NCI-H1092 treated with DMSO at 0.1 percent for 48 hours (cell line): ENCODE measurements at places on chromosomes 12 and 14.

GRCh38 chr12:116172224-116172849, 105.2 kb downstream of the MED13L start:
- DNase-seq, result no peak

GRCh38 chr12:93793983-93794382, 116.8 kb downstream of the CRADD start:
- no peak for DNase-seq

- DNase-seq, result no peak
Measured at GRCh38 chr12:26157001-26157400, 32.2 kb upstream of the BHLHE41 start.

DNA sequence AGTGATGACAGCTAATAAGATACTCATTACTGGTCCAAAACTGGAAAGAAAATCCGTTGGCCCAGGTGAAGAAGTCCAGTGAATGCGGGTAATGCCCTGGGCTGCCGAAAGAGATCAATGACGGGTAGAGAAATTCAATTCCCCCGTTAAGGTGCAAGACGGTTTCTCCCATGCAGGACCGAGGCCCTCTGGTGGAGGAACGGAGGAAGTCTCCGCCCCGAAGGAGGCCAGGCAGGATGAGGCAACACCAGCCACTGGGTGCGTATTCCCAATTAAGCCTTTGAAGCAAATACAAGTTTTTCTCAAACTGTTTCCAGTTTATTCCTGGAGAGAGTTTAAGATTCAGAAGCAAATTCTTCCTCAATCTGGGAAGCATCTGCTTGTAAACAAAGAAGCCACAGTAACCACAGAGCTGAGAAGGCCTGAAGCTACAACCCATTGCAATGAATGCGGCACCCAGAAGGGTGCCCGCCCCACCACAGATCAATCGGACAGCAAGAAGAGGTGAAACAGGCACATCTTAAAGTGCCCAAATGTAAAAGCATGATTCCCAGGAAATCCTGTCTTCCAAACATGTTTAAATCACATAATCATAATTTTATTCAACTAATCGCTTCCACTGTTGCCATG, 118.5 kb downstream of the TTC7B start:
- DNase-seq, result peak; percentile 84

GRCh38 chr12:94948232-94948810, 55.2 kb downstream of the NDUFA12 start:
- no peak for DNase-seq

- no peak for DNase-seq
Measured at GRCh38 chr12:57229046-57229633, 371 bp upstream of the SHMT2 start.

GRCh38 chr14:34665785-34666435, 36.0 kb upstream of the SNX6 start:
- no peak for DNase-seq

GRCh38 chr14:69900603-69901002, 21.4 kb downstream of the SMOC1 start:
- no peak for DNase-seq

- no peak for DNase-seq
Measured at GRCh38 chr12:20463913-20464524, 95.7 kb downstream of the PDE3A start.

DNA sequence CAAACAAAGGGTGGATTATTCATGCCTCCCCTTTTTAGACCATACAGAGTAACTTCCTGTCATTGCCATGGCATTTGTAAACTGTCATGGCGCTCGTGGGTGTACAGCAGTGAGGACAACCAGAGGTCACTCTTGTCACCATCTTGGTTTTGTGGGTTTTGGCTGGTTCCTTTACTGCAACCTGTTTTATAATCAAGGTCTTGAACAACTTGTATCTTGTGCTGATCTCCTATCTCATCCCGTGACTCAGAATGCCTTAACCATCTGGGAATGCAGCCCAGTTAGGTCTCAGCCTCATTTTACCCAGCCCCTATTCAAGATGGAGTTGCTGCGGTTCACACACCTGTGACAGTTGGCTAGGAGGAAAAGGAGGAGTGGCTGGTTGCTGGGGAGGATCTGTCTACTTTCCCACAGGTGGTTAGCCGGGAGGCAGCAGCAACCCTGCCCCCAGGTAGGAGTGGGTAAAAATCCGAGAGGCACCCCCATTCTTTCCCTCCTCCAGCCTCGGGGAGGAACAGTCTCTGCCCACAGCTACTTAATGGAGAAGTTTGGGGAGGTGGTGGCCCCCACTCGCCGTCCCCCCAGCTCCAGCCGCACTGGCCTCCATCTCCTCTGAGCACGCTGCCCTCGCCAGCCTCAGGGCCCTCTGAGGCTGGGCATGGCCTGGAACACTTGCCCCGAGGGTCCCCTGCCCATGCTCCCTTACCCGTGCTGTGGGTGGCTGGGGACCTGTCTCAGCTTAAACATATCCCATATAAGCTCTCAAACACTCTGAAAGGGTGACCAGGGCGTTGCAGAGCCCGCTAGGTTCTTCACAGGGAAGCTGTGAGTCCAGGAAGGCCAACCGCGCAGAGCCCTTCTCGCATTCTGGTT, 41.7 kb downstream of the SMIM41 start:
- no peak for DNase-seq

DNA sequence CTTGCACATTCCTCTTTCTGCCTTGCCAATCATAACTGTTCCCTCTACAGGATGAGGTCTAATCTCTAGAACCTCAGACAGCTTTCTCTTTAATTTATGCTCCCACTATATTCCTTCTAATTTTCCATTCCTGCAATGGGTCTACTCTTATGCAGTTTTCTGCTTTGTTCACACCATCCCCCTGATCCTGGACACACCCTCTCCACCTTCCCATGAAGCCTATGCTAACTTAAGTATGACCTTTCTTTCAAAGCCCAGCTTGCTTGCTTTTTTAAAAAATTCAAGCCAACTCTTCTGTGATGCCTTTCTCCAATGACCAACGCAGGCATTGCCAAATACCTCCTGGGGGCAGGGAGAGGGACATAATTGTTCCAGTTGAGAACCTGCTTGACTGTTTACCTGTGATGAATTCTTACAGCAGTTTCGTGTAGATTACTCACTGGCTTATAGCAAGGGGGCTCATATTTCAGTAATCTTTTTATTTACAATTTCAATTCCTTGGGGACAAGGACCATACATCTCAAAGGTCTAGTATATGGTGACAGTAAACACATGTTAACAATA, 7.8 kb downstream of the SLC38A1 start:
- DNase-seq, result no peak

DNA sequence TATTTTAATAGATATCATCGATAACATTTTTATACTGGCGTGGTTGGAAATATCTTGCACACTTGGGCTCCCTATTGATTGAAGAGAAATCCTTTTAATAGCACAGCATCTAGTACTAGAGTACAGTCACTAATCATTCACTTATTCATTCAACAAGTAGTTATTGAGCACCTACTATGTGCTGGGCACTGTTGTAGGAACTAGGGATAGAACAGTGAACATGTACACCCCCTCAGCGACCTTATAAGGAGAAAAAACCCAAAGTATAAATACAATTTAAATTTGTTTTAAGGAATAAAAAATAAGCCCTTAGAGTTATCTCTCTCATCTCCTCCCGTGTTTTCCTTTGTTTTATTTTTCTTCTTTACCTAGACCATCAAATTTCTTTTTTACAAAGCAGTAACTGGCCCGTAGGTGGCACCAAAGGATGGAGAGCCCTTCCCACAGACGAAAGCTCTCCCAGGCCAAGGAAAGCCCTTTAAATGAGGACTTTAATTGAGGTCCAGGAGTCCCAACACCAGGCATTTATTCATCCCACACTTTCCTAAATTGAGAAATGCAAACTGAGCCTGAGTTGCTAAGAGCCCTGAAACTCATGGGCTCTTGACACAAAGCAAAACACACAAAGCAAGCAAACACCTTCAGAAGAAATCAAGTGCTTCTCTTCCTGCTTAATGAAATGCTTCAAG, 29.0 kb downstream of the PEBP1 start:
- peak; percentile 12 for DNase-seq

- no peak for DNase-seq
Measured at GRCh38 chr14:85574853-85575616, 45.1 kb downstream of the FLRT2 start.

DNA sequence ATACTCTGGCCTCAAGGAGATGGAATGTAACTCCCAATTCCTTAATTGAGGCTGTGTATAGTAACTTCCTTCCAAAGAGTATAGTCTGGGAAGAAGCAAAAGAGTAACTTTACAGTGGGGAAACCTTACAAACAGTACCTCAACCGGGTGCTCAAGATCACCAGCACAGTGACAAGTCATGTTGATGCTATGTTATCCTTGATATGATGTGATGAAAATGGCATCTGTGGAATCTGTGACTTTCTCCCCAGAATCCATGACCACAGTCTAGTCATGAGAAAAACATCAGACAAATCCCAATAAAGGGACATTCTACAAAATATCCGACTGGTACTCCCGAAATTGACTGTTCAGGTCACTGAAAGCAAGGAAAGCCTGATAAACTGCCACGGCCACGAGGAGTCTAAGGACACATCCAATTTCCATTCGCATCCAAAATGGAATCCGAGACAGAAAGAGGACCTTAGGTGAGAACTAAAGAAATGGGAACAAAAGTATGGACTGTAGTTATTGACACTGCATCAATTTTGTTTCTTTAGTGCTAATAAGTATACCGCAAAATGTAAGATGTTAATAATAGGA, 97.3 kb upstream of the FRMD6 start:
- DNase-seq, result no peak

- DNase-seq, result no peak
Measured at GRCh38 chr14:24508155-24508840, at the start of gene CMA1. Gene CMA1 (minus strand): TSS chr14:24508265. CDS start chr14:24508235, 30 bp downstream.

DNA sequence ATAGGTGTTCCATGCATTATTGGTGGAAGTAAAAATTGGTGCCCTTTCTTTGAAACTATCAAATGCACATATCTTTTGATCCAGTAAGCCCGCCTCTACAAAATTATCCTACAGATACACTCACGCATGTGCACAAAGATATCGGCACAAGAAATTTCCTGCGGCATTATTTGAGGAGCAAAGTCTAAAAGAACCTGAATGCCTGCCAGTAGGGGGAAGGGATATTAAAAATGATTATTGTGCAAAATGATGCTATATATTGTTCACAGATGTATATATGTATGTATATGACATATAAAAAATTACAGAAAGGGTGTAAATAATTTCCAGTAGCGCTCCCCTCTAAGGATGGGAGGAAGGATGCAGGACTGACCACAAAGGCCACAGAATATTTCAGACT, 24.7 kb upstream of the ADIPOR2 start:
- DNase-seq, result no peak

GRCh38 chr14:83709116-83709515, 1820.8 kb upstream of the FLRT2 start:
- no peak for DNase-seq

DNA sequence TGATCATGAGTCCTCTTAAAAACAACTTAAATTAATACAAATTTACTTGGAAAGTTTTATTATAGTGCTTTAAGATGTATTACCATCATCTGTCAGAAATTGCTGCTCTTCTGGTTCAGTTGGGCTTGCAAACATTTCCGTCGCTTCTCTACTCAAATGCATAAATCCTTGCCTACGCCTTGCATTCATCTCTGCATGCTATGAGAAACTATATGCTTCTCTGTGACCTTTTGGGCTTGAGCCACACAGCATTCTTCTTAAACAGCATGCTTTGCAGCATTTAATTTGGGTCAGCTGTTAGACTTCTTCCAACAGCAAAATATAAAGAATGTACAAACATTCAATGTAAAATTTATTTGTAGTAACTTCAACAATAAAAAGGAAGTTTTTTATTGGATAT, 305.7 kb upstream of the FLRT2 start:
- DNase-seq, result no peak

DNA sequence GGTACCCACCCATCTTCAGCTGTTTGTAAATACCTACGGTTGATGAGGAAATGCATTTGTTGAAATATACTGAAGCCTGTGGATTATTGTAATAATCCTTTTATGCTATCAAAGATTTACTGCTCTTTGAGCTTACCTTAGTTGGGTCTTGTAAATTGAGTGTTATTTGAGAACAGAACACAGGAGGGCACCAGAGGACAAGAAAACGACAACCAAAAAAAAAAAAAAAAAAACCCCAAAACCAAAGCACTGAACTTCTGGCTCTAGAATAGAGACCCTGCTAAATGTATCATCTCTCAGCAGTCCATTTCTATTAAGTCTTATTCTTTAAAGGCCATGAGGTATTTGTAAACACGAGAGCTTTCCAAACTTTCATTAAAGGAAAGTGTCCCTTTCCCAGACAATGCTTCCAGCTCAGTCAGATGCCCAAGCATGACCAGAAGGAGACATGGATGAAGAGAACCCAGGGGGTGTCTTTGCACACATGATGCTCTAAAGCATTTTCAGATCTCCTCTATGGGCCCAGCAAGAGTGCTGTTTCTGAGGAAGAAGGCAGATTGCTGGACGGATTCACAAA, 763.9 kb downstream of the NRXN3 start:
- DNase-seq, result peak; percentile 37

DNA sequence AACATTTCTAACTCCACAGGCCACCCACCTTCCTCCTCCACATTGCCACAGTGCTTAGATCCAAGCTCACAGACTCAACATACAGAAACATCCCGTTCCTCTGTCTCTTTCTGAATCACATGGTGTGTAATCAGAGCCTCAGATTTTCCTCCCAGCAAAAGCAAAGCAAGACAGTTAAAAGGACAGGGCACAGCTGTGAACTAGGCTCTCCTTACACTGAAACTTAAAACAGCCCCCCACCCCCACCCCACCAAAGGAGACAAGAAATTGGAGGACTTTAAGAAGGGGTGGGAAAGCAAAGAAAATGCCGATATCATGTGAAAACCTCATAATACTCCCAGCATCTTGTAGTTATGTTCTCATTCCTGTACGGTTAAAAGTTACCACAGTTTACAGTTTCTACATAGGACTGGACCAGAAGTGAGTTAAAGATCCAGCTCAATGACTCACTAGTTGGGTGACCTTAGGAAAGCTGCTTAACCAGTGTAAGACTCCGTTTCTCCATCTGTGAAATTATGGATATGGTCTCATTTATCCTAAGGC, 4.8 kb downstream of the YBX3 start:
- no peak for DNase-seq

- DNase-seq, result peak; percentile 23
Measured at GRCh38 chr12:98821866-98822265, 176.8 kb downstream of the APAF1 start.

DNA sequence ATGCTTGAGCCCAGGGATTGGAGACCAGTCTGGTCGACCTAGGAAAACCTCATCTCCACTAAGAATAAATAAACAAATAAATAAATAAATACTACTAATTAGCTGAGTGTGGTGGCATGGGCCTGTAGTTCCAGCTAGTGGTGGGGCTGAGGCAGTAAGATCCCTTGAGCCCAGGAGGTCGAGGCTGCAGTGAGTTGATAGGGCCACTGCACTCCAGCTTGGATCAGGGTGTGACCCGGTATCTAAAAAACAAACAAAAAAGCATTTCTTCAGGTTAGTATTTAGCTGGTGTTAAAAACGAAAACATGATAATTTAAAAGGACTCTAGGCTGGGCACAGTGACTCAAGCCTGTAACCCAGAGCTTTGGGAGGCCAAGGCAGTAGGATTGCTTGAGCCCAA, 1.2 kb upstream of the FGD4 start:
- no peak for DNase-seq
